ENCODE measurements at places on chromosomes 2 and 18.

GRCh38 chr2:216789081-216789480 lies 70.8 kb downstream of the TNP1 start:
- no peak for DNase-seq

GRCh38 chr2:28394331-28394877 lies 1.7 kb downstream of the FOSL2 start:
- DNase-seq = no peak

- DNase-seq = no peak
These were observed 68.1 kb upstream of the TCF7L1 start for GRCh38 chr2:85064927-85065577.

- DNase-seq = no peak
These were observed 334.3 kb downstream of the DYSF start for GRCh38 chr2:71787476-71788185.

- DNase-seq = no peak
These were observed 50.5 kb upstream of the DLX2 start for GRCh38 chr2:172153156-172153555.

DNA sequence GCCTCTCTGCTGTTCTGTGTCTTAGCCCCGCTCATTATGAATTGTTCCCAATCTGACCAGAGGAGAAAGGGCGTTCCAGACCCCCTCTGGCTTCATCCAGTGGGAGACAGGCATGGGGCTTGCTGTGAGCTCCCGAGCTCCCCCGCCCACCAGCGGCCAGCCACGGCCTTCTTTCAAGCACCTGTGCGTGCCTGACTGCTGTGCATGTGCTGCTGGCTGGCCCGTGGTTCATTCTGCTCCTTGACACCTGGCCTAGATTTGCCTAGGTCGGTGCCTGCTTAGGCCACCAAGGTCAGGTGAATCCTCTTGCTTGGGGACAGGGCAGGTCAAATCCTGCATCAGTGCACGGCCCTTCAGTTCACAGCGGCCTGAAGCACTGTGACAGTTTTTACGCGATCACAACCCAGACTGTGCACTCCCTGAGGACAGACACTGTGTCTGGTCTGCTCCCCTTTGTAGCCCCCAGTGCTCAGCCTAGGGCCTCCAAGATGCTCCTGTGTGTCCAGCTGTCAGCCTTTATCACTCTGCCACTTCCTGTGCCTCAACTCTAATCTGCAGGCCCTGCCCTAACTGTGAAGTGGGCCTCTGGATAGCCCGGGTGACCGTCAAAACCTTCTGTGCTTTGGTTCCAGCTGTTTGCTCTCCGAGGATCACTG lies 3.6 kb upstream of the LPIN1 start:
- DNase-seq = no peak

DNA sequence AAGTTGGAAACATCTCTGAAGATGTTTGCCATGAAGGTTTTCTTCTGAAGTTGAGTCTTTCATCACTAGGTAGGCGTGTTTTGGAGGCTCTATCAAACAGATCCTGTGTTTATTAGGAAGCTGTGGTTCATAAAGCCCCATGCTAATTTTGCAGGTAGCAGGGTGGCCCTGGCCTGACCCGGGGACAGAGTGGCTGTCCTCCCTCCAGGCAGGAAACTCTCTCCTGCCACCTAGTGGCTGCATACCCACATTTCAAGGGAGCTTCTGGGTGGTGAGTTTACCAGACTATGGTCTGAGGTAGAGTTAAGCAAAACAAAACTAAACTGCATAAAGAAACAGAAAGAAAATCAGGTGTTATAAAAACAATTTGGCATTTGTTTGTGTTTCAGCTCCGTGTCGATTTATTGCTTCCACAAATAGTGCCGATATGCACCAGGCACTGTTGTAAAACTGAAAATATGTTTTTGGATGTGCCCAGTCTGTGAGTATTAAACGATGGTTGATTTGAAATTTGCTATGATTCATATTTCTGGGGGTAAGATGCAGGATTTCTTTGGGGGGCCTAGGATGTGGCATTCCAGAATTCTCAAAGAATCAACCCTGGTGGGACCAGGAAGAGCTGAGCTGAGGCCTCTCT lies 26.0 kb upstream of the IL37 start:
- DNase-seq = no peak

- no peak for DNase-seq
These were observed 99.2 kb downstream of the LRP1B start for GRCh38 chr2:142031656-142032055.

- DNase-seq = peak; percentile 36
These were observed 14.5 kb downstream of the CKAP2L start for GRCh38 chr2:112749755-112750559.

- no peak for DNase-seq
These were observed 303.1 kb downstream of the GPD2 start for GRCh38 chr2:156739301-156739700.

DNA sequence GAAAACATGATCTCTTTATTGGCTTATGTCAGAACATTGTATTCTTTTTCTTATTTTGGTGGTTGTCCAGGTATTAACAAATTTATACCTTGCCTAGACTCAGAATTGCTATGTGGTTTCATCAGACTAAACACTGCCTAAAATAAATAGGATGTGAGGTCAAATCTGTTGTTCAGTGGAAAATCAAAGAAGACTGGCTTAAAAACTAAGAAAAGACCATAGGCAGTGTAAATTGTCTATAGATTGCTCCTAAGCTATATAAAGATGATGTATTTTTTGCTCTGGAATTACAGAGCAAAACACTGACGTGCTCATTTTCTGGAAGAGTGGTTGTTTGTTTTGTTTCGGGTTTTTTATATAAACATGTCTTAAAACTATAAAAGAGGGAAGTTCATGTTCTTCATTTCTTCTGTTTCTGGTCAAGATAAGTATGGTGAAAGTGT lies 266.0 kb downstream of the ALPK2 start:
- no peak for DNase-seq

GRCh38 chr2:27915191-27915590 lies 24.7 kb downstream of the BABAM2 start:
- DNase-seq = no peak

- DNase-seq = no peak
These were observed 17.4 kb downstream of the AGAP1 start for GRCh38 chr2:235511187-235511661.

DNA sequence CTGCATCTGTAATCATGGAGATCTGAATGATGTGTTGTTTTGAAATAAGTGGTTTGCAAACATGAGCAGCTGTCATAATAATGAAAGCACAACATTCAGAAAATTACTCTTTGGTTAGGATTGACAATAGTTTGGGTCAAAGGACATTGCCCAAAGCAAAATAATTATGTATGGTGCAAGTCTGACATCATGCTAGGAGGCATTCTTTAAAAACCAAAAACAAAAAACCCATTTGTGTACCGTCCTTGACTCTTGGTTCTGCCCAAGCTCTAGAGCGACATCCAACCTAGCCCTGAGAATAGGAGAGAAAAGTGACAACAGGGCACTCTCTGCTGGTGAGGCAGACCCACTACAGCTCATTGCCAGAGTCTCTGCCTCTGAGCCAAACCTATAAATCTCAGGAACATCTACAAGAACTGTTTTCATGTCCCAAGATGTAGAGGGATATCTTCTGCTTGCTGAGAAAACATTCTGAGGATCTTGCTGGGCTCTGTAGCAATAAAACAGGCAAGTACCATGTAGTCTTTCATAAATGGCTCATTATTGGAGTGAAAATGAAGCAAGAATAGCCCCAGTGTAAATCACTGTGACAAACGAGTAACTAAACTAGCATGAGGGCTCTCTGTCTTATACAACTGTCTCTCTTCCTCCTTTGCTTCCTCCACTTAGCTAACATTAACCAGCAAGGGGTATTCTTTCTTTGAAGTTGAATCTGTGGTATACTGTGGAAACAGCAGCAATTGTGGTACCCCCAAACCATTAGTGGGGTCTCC lies 266.8 kb upstream of the CXCR4 start:
- DNase-seq = peak; percentile 74

DNA sequence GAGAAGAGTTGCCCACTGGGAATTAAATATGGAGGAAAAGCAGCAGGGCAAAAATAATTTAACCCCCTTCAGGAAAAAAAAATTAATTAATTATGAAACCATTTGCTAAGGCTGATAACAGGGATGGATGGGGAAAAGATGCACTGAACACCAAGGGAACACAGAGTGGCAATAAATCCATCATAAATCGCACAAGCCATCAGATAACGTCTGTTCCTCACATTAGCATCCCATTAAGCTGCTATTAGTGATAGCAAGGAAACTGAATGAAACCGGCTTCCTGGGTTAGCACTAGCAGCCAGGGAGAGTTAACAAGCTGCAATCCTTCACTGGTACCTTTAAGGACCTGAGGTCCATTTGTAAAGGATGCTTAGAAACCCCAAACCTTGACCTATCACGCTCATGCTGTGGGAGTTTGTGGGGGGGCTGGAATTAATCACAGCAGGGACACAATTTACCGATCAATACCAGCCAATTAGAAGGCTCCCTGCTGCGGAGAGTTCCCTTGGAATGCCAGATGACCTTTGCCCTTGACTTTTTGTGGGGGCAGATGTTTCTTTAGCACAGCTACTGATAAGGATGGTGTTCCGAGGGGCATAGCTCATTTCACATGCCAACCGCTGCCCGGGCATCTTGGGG lies 175.5 kb upstream of the KLF7 start:
- no peak for DNase-seq

DNA sequence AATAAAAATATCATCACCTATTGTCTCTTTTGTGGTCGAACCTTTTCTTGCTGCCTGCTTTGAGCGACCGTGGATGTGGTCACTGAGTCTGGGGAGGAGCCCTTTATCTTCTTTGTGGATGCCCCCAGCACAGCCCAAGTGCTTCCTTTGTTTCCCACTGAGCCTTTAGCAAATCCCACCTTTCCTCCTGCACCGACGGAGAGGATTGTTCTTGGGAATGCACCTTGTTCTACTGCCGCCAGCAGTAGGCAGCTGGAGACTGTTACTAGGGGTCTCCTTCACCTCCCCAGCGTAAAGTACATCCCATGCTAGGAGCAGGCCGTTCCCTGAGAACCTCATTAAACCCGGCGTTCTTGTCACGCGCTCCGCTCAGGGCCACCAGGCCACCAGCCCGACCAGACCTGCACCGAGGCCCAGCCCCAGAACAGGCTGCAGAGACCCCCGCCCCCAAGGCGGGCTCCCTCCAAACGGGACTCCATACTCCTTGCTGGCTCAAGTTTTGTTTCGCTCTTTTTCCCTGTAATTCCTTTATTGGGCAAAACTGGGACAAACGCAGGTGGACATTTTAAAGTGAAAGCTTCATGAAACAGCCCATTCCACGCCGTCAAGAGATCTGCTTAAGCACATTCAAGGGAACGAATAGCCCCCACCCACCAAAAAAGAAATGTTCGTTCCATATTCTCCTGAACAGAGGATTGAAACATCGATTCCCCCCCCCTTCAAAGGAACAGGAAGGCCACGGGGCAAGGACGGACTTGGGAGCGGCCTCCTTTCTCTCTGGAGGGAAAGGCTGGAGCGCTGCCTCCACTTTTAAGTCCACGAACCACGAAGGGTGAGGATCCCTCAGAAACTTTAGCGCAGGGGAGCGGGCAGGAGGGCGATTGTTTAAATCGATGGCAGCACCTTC lies 1.1 kb upstream of the MAT2A start:
- peak; percentile 76 for DNase-seq

DNA sequence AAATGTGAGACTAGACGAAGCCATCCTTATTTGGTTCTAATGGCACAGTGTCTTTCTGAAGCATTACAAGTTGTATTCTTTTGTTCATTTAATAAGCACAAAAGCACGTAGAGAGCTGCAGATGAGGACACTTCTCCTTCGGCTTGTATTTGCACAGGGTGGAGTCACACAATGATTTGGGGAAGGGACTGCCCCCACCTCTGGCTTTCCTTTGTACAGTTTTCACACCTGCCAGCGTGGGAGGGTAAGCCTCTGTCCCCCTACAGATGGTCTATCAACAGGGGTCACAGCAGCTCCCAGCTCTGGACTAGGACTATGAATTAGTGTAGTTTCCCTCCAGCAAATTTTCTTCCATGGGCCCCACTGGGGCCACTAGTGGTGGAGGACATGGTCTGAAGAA lies 108.2 kb upstream of the KLHL14 start:
- no peak for DNase-seq

Data from NCI-H2227 treated with DMSO at 0.1 percent for 48 hours (cell line).